ENCODE measurements at places on chromosomes 4 and X. TPM values are rescaled to one million over a fixed set of nuclear protein-coding genes. Genes with fewer than 3 reads are reported as not detected.

- no peaks in the 10 kb centered on the region for H3K27me3 ChIP-seq
- no peak overlapping the region for H3K4me3 ChIP-seq
- H3K36me3 ChIP-seq: no peaks in the 10 kb centered on the region
- DNase-seq: no peak
- no peaks in the 10 kb centered on the region for H3K4me1 ChIP-seq
- no peak overlapping the region for H3K27ac ChIP-seq
Observed at GRCh38 chr4:4603067-4603466, 61.2 kb upstream of the STX18 start.

DNA sequence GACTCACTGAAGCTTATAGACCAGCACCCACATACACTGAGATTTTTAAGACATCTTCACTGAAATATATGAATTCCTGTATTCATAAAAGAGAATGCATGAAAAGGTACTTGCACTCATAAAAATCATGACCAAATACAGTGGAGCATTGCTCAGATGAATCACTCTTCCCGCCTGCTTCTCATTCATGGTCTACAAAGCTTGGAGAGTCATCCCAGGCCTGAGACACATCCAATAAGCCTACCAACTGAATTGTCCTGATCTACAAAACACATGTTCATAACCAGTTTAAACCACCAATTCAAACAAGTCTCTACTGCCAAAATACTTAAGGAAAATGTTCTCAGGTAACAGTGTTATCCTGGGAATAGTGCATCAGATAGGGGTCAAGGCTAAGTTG lies 38.1 kb downstream of the PROM1 start:
- H3K27ac ChIP-seq: no peak overlapping the region
- H3K4me1 ChIP-seq: no peaks in the 10 kb centered on the region
- no peaks in the 10 kb centered on the region for H3K36me3 ChIP-seq
- H3K27me3 ChIP-seq: no peaks in the 10 kb centered on the region
- H3K4me3 ChIP-seq: no peak overlapping the region
- no peak for DNase-seq

DNA sequence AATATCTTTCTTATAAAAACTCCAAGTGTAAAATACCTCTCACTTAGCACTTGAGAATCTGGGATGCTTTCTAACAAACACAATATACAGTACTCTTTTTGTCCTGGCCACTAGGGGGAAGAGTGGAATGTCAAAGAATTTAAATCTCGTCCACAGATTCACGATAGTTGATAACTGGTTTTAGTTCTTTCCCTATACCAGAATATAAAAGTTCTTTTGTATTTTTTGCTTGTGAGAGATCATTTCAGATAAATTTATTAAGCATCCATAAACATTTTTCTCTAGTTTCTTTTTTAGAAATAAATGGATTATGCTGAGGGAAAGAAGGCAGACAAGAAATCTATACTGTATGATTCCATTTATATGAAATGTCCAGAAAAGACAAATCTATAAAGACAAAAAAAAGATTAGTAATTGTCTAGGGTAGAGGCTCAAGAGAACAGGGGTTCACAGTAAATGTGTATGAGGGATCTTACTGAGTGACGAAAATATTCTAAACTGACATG lies 50.4 kb downstream of the MGARP start:
- H3K36me3 ChIP-seq: no peaks in the 10 kb centered on the region
- H3K27ac ChIP-seq: no peak overlapping the region
- DNase-seq: no peak
- H3K4me1 ChIP-seq: no peaks in the 10 kb centered on the region
- H3K4me3 ChIP-seq: no peak overlapping the region

GRCh38 chrX:149151805-149152757 lies 353.0 kb downstream of the IDS start:
- no peak overlapping the region for H3K27ac ChIP-seq
- H3K4me3 ChIP-seq: no peak overlapping the region
- H3K36me3 ChIP-seq: no peaks in the 10 kb centered on the region

Gene ATP2B3
- total RNA-seq: not detected

Gene SMARCA1
- 58.4 TPM for total RNA-seq

Gene WWC2
- total RNA-seq: 42.5 TPM

Gene HSPA4L
- total RNA-seq: 5.7 TPM

DNA sequence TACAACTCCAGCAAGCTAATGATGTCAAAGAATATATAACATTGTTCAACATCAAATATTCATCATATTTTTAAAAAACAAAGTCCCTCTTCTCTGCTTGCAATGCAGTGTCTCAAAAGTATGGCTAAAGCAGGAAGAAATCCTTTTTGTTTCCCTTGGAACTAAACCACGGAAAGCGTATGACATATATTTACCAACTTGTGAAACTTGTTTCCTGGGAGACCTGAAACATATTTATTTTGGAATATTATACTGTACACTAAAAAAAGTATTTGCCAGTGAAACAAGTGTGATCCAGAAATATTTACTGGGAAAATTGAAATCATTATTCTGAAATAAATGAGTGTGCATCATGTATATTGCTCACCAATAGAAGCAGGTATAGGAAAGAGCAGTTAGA lies 156.0 kb upstream of the ANKRD50 start:
- H3K4me1 ChIP-seq: no peaks in the 10 kb centered on the region
- no peaks in the 10 kb centered on the region for H3K36me3 ChIP-seq
- no peaks in the 10 kb centered on the region for H3K27me3 ChIP-seq
- DNase-seq: no peak

Measured in SJSA1 (cell line).